ENCODE measurements at places on chromosomes 2 and 18.

GRCh38 chr2:26575836-26576564, 65.2 kb downstream of the CIB4 start:
- DNase-seq: no peak

DNA sequence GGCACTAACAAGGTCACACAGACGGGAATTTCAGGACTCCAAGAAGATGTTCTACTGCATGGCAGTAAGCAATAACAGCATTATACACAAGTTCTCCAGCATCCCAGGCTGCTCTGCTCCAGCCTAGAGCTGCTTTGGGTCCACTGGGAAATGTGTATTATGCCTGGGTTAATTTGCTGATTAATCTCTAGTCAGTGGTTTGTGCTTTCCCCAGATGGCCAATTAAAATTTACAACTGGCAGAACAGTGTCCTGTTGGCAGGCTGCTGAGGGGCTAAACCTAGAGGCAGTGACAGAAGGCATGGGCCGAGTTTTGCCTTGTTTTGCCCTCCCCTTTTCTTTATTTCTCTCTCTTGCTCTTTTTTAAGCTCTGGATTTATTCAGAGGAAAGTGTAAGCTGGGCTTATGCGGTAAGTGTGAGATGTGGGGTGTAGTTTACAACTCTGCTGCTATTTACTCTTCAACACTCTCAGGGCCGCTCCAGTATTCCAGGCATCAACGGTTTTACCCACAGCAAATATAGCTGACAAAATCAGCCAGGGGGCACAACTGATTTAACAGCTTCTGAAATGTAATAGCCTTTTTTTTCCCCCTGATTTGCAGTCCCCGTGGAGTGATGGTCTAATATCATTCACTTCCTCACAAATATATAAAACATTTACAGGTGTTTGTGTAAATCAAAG, 348.0 kb downstream of the GPD2 start:
- DNase-seq: peak; percentile 58

GRCh38 chr2:147607379-147607778, 237.4 kb upstream of the ACVR2A start:
- DNase-seq: no peak

DNA sequence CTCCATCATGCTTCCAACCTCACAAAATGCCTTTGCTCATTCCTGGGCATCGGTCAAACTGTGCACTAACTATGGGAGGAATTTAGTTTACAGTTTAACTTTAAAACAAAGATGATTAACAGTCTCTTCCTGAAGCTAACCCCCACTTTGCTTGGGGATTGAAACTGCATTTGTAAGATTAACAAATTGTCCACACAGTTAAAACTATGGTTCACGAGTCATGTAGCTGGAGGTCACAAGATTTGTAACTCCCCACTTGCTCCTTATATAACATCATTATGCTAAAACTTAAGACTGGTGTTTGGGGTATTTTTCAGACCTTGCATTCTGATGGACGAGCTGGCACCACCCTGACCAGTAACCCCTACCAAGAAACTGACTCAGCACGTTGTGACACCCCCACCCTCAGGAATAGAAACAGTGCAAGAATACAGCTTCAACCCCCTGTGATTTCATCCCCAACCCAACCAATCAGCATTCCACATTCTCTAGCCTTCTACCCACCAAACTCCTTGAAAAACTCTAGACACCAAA, 252.3 kb downstream of the MBD5 start:
- DNase-seq: no peak

GRCh38 chr18:75346671-75347070, 80.8 kb downstream of the SMIM21 start:
- no peak for DNase-seq

DNA sequence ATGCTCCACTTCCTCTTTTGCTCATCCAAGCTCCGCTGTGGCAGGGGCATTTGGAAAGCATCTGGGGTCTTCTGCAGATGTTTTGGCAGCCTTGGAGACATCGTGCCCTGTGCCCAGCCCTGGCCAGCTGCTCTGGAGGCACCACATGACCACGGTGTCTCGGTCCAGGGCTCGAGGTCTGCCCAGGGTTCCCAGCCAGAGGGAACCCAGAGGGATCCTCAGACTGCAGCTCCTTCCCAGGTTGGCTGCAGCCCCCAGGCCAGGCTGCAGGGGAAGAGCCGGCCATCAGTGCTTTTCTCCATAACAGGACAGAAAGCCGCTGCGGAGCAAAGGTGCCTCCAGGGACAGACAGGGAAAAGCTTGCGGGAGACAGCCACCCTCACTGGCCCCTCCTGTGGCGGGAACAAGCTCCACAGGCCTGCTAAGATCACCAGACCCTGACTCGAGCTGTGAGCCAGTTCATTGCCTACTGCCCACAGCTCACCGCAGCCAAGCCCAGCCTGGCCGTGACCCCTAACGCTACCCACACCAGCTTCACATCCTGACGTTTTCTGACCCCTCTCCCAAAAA, 74.7 kb downstream of the SMAD7 start:
- no peak for DNase-seq

DNA sequence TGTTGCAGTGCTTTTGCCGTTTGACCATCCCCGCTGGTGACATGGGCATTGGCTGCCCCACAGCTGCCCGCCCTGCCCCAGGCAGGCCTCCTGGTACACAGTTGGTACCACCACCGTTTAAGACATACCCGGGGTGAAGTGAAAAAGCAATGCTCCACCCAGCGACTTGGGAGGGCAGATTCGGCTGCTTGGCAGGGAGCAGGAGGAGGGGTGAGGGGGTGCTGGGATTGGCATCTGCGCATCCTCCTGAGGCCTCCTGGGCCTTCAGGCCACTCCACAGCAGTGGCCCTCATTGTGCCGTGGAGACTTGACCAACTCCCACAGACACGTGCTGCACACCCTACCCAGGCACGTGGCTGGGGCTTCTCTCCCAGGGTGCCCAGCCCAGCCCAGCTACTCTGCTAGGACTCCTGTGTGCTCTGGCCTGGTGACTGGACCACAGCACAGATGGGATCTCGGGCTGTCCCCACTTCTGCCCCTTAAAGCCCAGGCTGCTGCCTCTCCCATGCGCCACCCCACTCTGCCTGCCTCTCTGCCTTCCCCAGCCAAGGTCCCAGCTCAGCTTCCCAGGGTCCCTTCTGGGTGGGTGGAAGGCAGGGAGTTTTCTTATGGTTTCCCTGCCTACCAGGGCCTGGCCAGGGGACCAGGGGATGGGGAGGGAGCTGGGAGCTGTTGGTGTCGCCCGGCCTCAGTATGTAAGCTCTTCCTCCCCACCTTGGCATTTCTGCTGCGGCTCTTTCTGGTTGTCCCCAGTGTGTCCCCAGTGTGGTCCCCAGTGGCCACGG, 157.0 kb upstream of the HS6ST1 start:
- DNase-seq: no peak

GRCh38 chr2:205673312-205673711, 9.0 kb upstream of the NRP2 start:
- DNase-seq: no peak

GRCh38 chr18:76496194-76496890, 1.3 kb upstream of the ZNF516 start:
- peak; percentile 75 for DNase-seq

DNA sequence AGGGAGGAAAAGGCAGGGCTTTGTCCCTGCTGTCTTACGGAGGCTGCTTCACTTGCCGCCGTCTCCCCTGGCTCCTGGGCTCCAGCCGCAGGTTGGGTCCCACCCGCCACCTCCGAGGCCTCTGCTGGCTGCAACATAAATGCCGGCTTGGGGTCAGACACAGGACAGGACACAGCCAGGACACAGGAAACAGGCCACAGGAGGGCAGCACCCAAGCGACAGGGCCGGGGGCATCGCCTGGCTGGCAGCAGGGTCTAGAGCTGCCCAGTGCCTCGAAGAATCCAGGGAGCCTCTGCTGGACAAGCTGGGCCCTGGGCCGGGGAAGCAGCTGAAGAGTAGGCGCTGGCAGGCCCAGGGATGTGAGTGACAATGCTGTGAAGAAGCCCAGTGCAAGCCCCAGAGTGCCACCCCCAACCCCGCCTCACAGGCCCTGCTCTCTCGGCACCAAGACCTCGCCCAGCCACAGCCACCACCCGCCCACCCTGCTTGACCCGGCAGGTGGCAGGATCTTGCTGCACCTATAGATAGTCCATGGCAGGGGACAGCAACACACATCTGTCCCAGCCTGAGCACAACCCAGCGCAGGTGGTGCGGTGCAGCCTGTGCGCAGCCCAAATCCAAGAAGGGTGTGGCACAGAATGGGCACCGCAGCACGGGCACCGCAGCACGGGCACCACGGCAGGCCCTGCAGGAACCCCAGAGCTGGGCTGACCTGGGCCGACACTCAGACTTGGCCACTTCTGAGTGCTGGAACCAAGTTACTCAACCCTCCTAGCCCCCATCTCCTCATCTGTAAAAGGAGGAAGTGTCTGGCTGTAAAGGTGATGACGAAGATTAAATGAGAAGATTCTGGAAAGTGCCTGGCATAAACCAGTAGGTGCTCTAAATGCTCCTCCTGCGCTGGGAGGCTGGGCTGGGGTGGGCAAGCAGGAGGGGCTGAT, 55.6 kb downstream of the BIN1 start:
- no peak for DNase-seq

DNA sequence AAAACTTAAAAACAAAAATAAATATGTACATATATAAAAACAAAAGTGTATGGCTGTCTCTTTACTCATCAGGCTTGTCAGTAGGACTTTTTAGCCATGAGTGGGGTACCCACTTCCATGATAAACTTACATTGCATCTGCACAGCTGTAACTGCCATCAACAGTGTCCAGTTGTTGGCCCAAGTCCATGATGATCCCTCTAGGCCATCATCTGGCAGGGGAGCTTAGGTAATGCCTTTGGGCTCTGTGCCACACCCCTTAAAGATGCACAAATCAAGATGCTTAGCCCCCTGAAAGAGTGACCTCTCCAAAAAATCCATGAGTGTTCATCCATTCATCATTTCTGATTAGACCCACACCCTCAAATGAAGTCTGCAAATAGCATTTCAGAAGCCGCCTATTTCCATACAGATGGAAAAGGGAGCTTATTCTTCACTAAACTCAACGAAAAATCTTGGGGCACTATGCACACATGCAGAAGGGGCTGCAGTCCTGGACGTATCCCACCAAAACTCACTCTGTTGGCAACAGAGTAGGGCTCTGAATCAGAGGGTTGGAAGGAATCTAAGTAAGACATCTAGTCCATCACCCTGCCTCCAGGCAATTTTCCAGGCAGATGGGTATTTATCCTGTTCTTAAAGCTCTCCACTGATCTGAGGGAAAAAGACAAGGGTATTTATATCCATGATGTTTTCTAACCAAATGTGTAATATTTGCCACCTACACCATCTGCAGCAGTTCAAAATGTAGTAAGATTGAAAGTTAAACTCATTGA, 691.0 kb downstream of the ZEB2 start:
- no peak for DNase-seq

- DNase-seq: no peak
Observed at GRCh38 chr2:39996653-39997080, 217.6 kb upstream of the THUMPD2 start.

- DNase-seq: no peak
Observed at GRCh38 chr2:138238908-138239307, 262.7 kb upstream of the SPOPL start.
